ENCODE measurements at places on chromosomes 7 and 10. TPM values are rescaled to one million over a fixed set of nuclear protein-coding genes. Genes with fewer than 3 reads are reported as not detected.

- no peak for DNase-seq
- no peaks in the 10 kb centered on the region for H3K4me1 ChIP-seq
- H3K36me3 ChIP-seq = no peaks in the 10 kb centered on the region
- H3K27me3 ChIP-seq = no peaks in the 10 kb centered on the region
- no peak overlapping the region for H3K4me3 ChIP-seq
Measured at GRCh38 chr7:47185839-47186238, 396.1 kb downstream of the TNS3 start.

DNA sequence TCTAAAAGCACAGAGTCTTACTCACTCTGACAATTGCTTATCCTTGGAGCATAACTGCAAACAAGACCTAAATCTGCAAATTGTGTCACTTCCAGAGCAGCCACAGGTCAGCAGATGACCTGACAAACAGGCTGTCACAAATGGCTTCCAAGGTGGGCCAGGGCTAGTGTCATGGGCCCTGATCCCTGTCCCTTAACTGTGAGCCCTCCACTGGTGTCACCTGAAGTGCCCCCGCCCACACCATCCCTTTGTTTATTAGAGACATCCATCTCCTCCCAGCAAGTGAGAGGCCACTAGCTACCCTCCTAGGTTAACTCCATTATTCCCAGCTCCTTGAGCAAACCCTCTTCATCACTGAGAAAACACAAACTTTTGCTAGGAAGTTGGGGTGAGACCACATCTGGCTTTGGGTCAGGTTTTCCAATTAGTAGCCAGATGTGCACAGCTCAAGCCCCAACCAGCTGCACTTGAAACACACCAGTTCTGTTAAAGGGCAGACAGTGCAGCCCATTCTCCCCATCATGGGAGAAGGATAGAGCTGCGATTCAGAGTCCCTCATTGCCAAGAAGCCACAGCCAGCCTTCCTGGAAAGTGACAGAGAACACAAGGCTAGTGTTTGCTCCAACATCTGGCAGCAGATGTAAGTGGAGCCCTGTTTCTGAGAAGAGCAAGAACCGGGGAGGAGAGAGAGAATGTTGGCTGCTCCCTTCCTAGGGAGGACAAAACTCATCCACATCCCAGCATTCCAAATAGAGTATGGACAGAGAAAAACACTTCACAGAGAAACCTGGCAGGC is 75.7 kb upstream of the NANOS1 start:
- DNase-seq = peak; percentile 70
- H3K4me1 ChIP-seq = peaks cover 5% of the 10 kb centered on the region
- no peaks in the 10 kb centered on the region for H3K27me3 ChIP-seq
- H3K27ac ChIP-seq = no peak overlapping the region
- no peak overlapping the region for H3K4me3 ChIP-seq

GRCh38 chr10:58282615-58283014 is 13.7 kb downstream of the CISD1 start:
- no peak overlapping the region for H3K27ac ChIP-seq
- no peak for DNase-seq
- peaks cover 10% of the 10 kb centered on the region for H3K4me1 ChIP-seq
- no peaks in the 10 kb centered on the region for H3K27me3 ChIP-seq
- H3K4me3 ChIP-seq = no peak overlapping the region

DNA sequence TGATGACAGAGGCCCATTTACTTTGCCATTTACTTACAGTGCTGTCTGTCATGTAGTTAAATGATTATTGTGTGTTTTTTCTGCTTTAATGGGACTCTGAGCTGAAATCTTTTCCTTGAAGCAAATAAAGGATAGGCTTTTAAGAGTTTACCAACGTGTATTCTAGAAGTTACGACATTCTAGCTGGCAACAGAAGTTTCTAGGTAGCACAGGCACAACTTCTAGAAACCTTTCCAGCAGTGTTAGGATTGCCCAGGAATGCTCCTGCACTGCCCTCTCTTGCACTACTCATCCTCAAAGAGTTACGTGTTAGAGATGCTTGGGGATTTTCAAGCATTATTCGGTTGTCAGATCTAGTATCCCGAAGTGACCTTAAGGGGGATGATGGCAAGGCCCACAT is 42.5 kb upstream of the TMEM236 start:
- H3K27me3 ChIP-seq = no peaks in the 10 kb centered on the region
- H3K27ac ChIP-seq = no peak overlapping the region
- no peak for DNase-seq
- no peak overlapping the region for H3K4me3 ChIP-seq

DNA sequence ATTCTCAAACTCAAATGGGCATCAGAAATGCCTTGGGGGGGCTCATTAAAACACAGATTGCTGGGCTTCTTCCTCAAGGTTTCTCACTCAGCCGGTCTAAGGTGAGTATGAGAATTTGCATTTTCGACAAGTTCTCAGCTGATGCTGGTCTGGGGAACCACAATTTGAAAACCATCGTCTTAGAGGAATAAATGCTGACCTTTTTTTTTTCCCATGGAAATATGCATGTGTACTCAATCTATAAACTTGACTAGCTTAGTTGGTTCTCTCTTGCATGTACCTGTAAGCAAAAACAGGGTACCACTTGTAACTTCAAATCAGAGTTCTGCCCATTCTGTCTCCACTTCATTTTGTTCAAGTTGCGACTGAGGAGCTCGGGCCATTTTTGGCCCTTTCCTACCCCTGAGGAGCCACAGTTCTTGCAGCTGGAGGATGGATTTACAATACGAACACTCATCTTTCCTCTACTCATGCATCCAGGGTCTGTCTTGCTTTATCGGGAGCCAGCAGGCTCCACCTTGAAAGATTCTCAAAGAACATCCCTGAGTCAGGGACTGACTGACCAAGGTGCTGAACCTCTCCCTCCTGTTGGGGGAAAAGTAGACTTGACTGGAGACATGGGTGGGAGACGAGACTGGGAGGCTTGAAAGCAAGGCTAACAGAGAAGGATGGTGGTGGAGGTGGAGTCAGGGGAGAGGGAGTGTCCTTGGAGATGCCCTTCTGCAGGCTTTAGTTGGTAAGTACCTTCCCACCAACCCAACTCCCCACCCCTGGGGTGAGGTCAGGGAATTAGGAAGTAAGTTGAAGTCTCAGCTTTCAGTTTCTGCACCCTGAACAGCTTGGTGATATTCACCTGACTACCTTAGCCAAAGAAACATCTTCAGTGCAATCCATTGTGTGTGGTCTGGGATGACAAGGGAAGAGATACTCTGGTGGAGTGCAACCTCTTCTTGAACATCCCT is 3.7 kb upstream of the MAPK8 start:
- peaks cover 11% of the 10 kb centered on the region for H3K4me1 ChIP-seq
- H3K27me3 ChIP-seq = no peaks in the 10 kb centered on the region
- H3K36me3 ChIP-seq = no peaks in the 10 kb centered on the region
- DNase-seq = no peak
- no peak overlapping the region for H3K27ac ChIP-seq

GRCh38 chr10:125633517-125633999 is 49.4 kb downstream of the TEX36 start:
- no peaks in the 10 kb centered on the region for H3K36me3 ChIP-seq
- no peaks in the 10 kb centered on the region for H3K4me1 ChIP-seq
- H3K4me3 ChIP-seq = no peak overlapping the region
- no peak for DNase-seq
- no peaks in the 10 kb centered on the region for H3K27me3 ChIP-seq

DNA sequence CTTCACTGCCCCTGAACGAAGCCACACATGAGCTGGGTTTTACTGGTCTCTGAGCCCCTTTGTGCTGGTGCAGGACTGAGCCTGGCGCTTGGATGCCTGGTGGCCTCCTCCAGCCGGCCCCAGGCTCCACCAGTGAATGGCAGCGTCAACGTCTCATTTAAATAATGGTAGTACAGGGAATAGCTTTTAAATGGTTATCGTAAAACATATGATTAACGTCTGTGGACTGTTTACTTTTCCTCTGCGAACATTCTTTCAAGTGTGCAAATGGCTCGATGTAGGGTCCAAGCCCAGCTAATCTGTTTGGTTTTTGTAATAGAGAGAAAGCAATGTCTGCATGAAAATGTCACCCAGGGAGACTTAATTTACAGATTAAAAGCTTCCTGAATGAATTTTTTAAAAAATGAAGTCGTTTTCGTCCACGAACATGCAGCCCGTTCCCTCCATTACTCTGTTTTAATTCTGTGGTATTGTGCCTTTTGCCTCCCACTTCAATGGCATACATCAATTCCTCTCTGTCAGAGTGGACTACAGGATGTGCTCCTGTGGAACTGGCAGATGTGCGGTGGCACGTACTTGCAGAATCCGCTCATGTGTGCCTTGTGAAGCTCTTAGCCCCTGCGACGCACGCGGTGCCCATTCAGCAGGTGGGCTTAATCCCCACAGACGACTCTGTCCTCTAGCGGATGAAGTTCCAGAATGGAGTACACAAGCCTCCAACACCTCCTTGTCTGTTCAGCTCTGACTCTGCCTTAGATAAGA is 192.7 kb downstream of the TCF7L2 start:
- H3K27me3 ChIP-seq = no peaks in the 10 kb centered on the region
- H3K36me3 ChIP-seq = peaks cover 32% of the 10 kb centered on the region
- no peak for DNase-seq
- no peaks in the 10 kb centered on the region for H3K4me1 ChIP-seq
- H3K27ac ChIP-seq = no peak overlapping the region

AEBP1 gene
- total RNA-seq = 321 TPM

TEX47 gene
- total RNA-seq = not detected

FAM180A gene
- total RNA-seq = 7.1 TPM

CDC14C gene
- total RNA-seq = not detected

GRCh38 chr10:25047088-25047487 is 30.7 kb downstream of the THNSL1 start:
- no peaks in the 10 kb centered on the region for H3K36me3 ChIP-seq
- H3K27ac ChIP-seq = no peak overlapping the region
- H3K4me1 ChIP-seq = peaks cover 5% of the 10 kb centered on the region

DNA sequence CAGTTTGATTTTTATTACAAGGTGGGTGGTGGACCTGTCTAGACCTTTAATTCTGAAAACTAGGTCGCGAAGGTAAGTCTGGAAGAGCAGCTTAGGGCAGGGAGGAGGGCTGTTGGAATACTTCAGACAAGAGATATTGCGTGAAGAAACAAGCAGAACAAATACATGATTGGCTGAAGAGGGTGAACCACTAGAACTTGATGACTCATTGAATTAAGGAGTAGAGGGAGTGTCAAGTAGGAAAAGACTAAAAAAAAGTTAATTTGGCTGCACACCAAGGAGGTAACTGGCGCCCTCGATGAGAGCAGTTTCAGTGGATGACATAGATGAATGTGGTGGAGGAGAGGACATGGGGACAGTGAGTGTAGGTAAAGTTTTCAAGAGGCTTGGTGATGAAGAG is 41.3 kb downstream of the WNT2 start:
- no peak for DNase-seq
- no peak overlapping the region for H3K27ac ChIP-seq
- no peaks in the 10 kb centered on the region for H3K4me1 ChIP-seq

ANKRD22 gene
- 4.4 TPM for total RNA-seq

DNA sequence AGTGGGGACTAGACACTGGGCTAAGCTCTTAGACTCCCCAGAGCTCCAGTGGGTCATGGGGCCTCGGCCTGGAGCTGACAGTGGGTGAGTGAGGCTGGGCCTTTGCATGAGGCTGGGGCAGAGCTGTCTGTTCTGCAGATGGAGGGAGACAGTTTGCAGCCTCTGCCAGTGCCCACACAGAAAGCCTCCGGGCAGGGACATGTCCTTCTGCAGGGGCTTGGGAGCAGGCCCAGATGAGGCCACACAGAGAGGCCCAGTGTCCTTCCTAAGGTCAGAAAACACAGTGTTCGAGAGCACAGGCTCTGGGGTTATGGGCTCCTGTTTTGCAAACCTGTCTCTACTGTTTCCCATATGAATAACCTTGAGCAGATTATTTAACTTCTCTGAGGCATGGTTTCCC is 25.1 kb upstream of the HK1 start:
- H3K36me3 ChIP-seq = no peaks in the 10 kb centered on the region
- H3K27ac ChIP-seq = no peak overlapping the region
- H3K4me1 ChIP-seq = no peaks in the 10 kb centered on the region
- no peaks in the 10 kb centered on the region for H3K27me3 ChIP-seq
- no peak for DNase-seq

DNA sequence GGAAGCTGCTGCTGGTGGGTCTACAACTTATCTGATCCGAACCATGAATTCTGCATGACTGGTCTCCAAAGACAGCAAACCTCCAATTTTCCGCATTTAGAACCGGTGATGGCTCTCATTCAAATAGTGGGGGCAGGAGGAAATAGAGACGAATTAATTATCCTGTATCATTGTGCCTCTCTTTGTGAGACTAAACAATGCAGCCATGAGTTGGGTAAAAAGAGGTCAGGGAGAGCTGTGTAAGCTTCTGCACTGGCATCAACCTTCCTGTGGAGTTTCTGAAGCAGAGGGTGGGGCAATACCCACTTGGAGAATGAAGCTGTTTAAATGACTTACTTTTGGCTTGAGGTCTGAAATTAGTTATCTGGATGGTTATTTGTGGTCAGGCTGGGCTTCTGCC is 266.4 kb downstream of the SORCS3 start:
- no peak overlapping the region for H3K4me3 ChIP-seq
- no peaks in the 10 kb centered on the region for H3K27me3 ChIP-seq
- no peak for DNase-seq
- no peak overlapping the region for H3K27ac ChIP-seq
- no peaks in the 10 kb centered on the region for H3K4me1 ChIP-seq

GRCh38 chr10:117590101-117590875 is 47.7 kb downstream of the EMX2 start:
- H3K36me3 ChIP-seq = no peaks in the 10 kb centered on the region
- DNase-seq = no peak

ZNF853 gene
- 14.0 TPM for total RNA-seq

DNA sequence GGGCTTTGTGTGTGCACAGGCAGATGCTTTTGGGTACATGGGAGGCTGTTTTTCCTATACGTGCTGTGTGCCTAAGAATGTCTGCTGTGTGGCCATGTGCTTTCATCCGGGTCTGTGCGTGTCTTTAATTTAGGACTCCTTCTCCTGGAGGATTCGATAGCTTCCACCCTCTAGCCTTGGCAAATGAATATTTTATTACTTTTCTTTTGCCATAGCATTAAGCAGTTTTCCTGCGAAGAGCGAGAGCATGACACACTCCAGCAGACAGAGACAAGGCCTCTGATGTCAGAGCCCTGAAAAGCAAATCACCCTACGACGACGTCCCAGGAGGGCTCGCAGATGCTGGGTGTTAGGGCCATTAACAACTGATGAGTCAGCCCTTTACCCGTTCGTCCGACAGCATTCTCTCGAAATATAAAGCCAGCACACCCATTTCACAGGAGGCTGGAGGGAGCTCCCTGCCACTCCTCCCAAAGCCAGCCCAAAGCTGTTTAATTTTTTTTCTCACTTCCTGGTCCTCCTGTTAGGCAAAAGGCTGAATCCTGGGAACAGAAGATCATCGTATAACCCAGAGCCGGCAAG is 311.3 kb upstream of the ZMIZ1 start:
- H3K27me3 ChIP-seq = no peaks in the 10 kb centered on the region
- DNase-seq = no peak
- no peak overlapping the region for H3K4me3 ChIP-seq
- H3K36me3 ChIP-seq = no peaks in the 10 kb centered on the region
- H3K27ac ChIP-seq = peak overlapping the region; percentile 81

GRCh38 chr10:3652886-3653285 is 132.1 kb downstream of the KLF6 start:
- no peaks in the 10 kb centered on the region for H3K27me3 ChIP-seq
- H3K27ac ChIP-seq = no peak overlapping the region
- H3K4me1 ChIP-seq = no peaks in the 10 kb centered on the region
- peak overlapping the region; percentile 3 for H3K4me3 ChIP-seq
- no peak for DNase-seq

GRCh38 chr7:30027740-30028215 is 434 bp upstream of the PLEKHA8 start:
- peak overlapping the region; percentile 80 for H3K4me3 ChIP-seq
- no peak for DNase-seq
- H3K36me3 ChIP-seq = no peaks in the 10 kb centered on the region

CYP3A4 gene
- not detected for total RNA-seq

- H3K4me3 ChIP-seq = no peak overlapping the region
- H3K36me3 ChIP-seq = no peaks in the 10 kb centered on the region
- no peak overlapping the region for H3K27ac ChIP-seq
- no peaks in the 10 kb centered on the region for H3K27me3 ChIP-seq
- no peak for DNase-seq
Measured at GRCh38 chr10:80986596-80986995, 448.9 kb downstream of the SH2D4B start.

PNPLA8 gene
- 18.7 TPM for total RNA-seq
